ENCODE measurements at places on chromosomes 6 and 20. TPM values are rescaled to one million over a fixed set of nuclear protein-coding genes. Genes with fewer than 3 reads are reported as not detected.

Gene C2
- under 0.01 TPM for total RNA-seq

Gene RBPJL
- total RNA-seq = not detected

Gene SNAI1
- total RNA-seq = 1.8 TPM

Gene OR12D3
- not detected for total RNA-seq

Gene IP6K3
- total RNA-seq = not detected

Gene TAGAP
- not detected for total RNA-seq

- no peak for DNase-seq
Measured at GRCh38 chr6:45591306-45591705, 213.6 kb upstream of the SUPT3H start.

GRCh38 chr20:32675223-32675975 lies 1.7 kb upstream of the C20orf203 start:
- no peak for DNase-seq

DNA sequence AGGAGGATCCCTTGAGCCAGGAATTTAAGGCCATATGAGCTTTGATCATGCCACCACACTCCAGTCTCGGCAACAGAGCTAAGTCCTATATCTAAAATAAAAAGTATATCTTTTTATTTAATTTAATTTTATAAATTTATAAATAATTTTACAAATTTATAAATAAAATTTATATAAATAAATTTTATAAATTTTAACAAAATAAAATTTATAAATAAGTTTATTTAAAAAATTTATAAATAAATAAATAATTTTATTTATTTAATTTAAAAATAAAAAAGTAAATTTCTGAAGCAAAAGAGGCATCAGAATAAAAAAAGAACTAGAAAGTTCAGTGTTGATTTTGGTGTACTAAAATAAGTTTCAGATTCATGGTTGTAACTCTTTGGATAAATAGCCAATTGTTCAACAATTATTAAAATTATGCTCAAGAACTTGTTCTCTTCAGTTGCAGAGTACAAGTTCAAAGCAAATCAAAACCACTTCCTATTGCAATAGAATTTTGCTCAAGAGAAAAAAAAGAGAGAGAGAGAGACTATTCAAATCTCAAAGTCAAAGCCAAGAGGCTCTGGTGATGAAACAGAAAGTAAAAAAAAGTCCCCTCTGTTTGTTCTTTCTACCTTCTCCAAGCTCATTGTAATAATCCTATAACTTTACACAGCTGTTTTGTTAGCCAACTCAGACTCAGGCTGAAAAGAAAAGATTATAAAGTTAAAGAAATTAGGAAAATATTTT lies 547.5 kb upstream of the ADGRB3 start:
- peak; percentile 7 for DNase-seq

- DNase-seq = no peak
Measured at GRCh38 chr6:129605967-129606366, 104.0 kb downstream of the ARHGAP18 start.

GRCh38 chr6:108163644-108164542 lies 1.9 kb upstream of the NR2E1 start:
- DNase-seq = no peak

DNA sequence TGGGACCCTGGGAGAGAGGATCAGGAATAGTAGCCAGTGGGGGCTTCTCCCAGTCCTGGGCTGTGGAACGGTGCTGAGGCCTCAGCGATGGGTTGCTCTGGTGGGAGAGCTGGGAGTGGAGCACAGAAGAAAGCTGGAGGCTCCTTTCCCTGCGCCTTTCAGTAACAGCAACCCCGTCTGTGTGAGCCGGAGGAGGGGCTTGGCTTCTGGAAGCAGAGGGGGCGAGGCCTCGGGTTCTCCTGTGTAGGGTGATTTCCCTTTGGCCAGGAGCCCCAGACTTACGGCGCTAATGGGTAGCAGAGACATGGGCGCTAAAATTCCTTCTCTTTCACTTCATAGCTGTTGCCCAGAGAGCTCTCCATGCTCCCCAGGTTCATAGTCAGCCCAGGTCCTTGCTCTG lies 55.0 kb downstream of the DAAM2 start:
- DNase-seq = no peak

DNA sequence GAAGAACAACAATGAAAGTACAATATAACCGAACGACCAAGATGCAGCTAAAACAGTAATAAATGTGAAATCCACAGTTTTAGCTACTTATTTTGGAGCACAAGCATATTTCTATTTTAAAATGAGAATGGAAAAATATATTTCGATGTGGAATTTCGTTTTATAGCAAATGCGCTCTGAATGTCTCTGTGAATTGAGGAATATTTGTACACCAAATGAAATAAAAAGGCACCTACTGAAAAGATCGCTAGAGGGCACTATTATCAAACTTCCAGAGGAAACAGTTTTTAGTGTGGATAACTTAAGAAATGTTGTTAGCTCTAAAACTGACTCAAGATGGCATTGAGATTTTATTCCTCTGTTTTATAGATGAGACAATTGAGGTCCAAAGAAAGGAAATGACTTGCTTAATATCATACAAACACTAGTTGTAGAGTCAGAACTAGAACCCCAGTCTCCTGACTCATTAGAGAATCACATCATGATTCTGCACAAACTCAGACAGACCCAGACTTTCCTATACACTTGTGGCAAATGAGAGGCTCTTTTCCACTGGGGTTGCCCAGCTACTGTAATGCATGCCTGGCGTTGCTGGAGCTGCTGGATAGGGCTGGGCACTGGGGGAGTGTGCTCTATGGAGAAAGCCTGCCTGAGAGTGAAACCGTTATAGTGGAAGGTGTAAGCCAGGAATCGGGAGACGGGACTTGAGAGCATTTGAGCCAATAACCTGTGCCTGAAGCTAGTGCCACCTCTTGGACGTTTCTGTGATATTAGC lies 51.9 kb downstream of the GCLC start:
- DNase-seq = peak; percentile 57

DNA sequence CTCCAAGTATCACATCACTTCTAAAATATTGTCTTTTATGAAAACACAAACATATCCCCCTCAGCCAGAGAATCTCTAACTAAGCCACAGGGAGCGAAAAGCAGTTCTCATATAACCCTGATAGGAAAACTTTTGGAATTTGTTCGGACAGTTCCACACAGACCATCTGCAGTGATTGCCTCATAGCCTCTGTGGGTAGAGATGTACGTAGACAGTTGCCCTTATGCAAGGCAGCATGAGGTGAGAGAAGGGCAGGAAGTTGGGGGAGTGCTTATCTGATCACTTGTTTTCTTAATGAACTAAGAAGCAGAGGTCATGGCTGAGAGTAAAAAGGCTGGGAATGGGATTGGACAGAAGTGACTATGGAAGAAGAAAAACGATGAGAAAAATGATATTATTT lies 39.6 kb downstream of the SLC23A2 start:
- DNase-seq = peak; percentile 31
